T-helper 2 cell (primary cell): ENCODE measurements at places on chromosomes 11 and 22.

DNA sequence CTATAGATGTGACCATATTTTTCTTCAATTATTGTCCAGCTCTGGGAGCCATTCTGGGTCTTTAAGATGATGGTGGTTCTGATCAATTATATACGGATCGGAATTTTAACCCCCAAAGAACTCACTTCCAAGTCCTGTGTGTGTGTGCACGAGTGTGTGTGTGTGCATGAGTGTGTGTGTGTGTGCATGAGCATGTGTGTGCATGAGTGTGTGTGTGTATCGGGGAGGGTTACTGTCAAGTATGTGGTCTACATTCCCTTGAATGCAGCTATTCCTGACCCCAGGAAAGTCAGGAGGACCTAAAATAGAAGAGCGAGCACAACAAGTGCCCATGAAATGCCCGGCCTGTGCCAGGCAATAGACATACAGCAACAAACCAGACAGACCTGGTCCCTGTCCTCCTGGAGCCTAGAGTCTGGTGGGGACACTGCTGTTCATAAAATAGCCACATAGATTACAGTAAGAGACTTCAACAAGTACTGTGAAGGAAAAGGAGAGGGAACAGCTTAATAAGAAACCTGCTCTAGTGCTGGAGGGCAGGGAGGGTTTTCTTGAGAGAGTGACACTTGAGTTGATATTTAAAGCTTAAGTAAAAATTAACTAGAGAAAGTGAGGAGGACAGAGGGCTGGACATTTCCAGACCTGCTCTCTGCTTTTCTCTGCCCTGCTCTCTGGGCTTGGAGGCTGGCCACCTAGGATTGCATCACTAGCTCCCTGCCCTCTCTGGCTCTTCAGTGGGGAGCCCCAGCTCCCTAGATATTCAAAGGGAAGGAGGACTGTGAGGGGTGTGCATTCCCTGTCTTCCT, 66.1 kb upstream of the SPON1 start:
- no peak for DNase-seq

DNA sequence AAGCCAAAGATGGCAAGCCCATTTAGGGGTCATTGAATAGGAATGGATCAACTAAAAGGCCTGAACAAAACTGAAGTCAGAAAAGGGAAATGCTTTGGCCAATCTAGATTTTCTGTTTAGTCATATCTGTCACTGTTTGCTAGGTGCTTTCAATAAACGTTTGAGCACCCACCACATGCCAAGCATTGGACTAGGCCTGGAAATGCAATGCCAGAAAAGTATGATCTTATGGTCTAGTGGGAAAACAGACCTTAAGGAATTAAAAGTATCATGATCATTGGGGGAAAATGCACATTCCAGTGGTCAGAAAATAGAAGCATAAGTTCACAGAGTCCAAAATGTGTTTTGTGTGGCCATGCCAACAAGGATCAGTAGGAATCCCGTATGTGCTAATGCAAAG, 76.8 kb upstream of the BIRC3 start:
- DNase-seq, result no peak

DNA sequence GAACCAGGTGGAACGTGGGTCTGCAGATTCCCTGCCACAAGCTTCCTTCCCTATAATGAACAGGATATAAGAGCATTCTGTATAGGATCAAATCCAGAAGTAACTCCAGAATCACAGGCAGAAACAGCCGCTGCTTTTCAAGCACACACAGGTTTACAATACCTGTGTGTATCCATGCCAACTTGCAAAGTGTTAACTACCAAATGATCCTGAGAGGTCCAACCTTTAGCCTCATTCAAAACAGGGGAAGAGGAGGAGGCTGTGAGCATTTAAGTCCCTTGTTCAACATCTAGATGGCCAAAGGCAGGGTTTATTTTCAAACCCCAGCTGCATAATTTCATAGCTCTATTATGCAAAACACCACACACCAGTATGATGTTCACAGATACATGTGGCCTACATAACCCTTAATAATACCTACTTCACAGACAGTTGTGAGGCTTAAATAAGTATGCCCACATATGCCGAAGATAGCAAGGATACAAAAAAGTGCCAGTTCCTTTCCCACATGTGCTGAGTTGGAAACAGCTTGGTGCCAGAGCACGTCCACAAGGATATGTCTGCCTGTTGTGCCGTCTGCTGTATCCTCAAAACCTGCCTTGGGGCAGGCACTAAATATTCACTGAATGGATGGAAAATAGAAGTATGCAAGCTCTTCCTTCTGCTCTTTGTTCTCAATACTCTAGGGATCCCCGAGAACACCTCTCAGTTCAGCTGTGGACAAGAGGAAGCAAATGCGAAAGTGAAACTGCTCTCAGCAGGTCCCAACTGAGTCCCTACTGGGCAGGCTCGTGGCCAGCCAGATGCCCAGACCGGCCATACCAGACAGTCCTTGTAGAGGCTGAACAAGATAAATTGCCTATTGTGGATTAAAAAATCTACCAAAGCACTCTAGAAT, 66.8 kb downstream of the LARGE1 start:
- DNase-seq, result no peak

DNA sequence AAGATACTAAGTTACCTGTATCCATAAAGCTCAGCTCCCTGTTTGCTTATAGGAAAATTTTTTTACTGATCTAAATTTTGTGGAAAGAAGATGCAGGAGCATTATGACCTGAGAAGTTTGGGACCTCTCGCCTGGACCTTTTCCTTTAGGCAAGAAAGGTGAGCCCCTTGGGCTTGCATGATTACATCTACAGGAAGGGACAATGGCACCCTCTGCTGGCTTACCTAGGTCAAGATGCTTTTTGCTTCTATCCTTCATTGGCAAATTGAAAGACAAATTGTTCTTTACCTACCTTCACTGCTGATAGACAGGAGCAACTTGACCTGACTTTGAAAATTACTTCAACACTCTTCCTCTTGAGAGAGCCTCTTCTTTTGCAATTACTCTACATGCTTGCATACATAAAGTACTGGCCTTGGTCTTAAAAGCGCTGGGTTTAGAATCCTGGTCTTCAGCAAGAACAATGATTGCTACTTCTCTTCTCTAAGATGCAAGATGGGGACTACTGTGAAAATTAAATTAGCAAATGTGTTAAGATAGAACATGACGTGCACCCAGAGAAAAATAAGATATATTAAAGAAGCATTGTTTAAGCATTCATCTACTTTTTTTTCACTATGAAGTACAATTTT, 147.2 kb downstream of the TRPC6 start:
- peak; percentile 6 for DNase-seq

DNA sequence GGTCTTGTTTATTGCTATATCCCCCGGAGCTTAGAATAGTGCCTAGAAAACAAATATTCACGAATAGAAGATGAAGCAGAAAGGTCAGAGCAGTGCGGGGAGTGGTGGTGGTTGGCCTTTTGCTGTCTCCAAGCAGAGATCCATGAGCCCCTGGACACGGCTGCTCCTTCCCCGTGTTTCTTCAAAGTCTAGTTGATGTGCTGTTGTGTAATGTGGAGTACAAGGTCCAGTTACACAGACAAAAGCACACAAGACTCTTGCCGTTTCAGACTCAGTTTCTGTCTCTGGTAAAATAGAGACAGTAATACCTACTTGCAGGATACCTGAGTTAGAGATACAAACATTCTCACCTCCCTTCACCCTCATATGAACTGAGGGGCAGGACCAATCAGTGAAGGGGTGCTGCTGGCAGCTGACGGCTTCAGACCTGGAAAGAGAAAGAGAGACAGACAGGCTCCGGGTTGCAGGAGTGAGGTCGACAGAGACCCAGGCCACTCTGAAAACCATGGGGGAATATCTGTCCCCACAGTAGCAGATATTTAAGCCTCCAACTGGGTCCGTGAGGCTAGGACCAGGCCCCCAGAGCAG, 56.2 kb downstream of the RASSF10 start:
- DNase-seq, result no peak

DNA sequence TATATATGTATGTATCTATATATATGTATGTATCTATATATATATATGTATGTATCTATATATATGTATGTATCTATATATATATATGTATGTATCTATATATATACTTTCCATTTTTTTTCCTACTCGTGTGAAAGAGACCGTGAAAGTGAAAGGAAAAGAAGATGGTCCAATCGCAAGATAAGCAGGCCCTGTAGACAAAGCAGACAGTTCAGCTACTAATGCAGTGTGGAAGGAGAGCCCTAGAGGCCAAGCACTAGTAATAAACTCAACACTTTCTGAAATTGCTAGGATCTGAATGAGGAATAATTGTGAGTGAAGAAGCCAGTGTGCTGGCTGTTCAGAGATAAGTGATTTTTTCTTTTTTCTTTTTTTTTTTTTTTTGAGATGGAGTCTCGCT, 47.2 kb downstream of the MCHR1 start:
- DNase-seq, result peak; percentile 10

DNA sequence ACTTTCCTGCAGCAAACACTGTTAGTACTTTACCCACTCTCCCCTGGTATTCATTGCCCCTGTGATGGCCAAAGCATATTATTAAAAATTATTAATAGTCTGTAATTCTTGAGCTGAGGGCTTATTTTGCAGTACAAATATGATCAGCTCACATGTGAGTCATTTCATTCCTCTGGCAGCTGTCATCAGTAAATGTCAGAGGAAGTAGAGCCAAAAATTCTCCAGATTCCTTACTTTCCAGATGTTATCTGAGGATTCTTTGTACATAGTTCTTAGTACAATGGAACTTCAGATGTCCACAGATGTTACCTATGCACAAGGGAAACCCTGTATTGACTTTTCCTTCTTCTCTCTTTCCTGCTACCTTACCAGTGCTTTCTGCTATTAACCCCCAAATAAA, 12.5 kb downstream of the OR5B3 start:
- DNase-seq, result no peak

DNA sequence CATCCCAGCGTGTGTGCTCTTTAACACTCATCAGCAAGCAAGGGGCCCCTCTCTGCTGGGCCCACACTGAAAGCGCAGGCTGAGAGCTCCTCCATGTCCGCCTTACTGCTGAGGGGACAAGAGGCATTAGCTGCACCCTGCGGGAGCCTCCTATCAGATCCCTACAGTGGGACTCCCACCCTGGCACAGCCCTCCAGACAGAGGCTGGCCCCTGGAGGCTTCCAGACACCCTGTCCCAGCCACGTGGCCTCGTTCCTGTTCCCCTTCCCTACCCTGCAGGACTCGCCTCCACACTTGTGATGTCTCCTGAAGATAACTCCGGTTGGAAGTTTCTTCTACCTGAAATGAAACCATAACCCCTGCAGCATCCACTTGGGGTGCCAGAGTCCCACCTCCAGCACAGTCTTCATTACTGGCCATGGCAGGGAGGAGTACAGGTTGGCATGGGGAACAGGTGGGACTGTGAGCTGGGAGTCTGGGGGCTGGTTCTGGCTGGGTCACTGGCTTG, 5.0 kb upstream of the SH3BP1 start:
- no peak for DNase-seq

GRCh38 chr11:115751243-115752015, 247.2 kb upstream of the CADM1 start:
- DNase-seq, result no peak

GRCh38 chr11:62857541-62857982, 18.2 kb upstream of the WDR74 start:
- no peak for DNase-seq

GRCh38 chr22:45961679-45962433, 15.1 kb downstream of the WNT7B start:
- DNase-seq, result no peak

DNA sequence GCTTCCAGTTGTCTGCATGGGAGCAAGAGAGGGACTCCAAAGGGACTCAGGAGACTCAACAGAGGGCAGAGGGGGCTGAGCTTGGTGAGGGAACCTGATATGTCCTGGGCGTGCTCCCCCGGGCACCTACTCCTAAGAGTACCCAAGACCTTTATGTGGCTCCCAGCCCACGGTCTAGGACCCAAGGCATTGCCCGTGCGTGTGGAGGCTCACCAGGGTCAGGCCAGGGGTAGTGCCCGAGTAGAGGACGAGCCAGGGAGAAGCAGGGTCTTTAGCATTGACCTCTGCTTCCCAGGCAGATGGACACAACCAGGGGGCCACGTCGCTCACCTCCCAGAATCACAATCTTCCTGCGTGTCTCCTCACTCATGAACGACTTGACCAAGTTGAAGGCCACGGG, 13.4 kb downstream of the SEC14L4 start:
- no peak for DNase-seq

GRCh38 chr22:48798281-48799226, 1029.1 kb downstream of the BRD1 start:
- no peak for DNase-seq

- no peak for DNase-seq
Observed at GRCh38 chr11:60935676-60936442, 11.6 kb downstream of the TMEM132A start.

DNA sequence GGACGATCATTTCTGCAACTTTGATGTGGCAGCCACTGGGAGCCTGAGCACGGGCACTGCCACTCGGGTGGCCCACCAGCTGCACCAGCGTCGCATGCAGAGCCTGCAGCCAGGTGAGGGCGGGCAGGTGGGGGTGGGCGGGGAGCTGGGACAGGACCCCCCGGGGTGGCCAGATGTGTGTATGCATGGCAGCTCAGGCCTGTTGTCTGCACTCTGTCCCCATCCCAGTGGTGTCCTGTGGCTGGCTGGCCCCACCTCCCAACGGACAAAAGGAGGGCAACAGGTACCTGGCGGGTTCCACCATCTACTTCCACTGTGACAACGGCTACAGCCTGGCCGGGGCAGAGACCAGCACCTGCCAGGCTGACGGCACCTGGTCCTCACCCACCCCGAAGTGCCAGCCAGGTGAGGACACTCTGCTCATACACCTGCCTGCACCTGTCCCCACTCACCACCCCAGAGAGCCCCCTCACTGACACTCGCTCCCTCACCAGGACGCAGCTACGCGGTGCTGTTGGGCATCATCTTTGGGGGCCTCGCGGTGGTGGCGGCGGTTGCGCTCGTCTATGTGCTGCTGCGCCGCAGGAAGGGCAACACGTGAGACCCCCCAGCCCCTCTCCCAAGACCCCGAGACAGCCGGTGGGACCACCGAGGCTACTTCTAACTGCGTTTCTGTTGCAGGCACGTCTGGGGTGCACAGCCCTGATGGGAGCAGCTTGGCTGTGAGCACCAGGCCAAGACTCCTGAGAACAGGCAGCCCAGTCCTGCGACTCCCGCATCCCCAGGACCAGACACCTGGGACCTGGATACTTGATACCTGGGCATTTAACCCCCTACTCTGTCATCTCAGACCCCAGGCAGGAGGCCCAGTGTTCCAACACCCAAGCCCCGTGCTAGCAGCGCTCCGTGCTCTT, 6.7 kb downstream of the SUSD2 start:
- no peak for DNase-seq

- no peak for DNase-seq
Observed at GRCh38 chr22:45207981-45208664, 32.6 kb downstream of the KIAA0930 start.

GRCh38 chr11:91261513-91261912, 963.1 kb upstream of the FAT3 start:
- no peak for DNase-seq

DNA sequence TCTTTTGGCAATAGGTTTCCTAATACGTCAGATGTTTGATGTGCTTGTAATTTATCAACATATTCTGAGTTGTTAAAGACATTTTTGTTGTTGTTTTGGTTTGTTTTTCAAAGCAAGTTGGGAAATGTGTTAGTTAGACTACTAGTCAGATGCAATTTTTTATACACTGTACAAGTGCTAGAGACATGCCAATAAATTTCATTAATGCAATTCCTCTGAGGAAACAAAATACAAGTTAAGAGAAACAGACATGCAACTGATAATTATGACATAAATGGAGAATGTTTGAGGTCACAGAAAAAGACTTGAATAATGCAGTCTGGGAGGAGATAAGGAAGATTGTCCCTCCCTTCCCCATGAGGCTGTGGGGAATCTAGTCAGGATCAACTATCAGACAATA, 5.9 kb downstream of the OR51T1 start:
- DNase-seq, result no peak
